M059J (cell line): ENCODE measurements at places on chromosomes 7 and 10. TPM values are rescaled to one million over a fixed set of nuclear protein-coding genes. Genes with fewer than 3 reads are reported as not detected.

DNA sequence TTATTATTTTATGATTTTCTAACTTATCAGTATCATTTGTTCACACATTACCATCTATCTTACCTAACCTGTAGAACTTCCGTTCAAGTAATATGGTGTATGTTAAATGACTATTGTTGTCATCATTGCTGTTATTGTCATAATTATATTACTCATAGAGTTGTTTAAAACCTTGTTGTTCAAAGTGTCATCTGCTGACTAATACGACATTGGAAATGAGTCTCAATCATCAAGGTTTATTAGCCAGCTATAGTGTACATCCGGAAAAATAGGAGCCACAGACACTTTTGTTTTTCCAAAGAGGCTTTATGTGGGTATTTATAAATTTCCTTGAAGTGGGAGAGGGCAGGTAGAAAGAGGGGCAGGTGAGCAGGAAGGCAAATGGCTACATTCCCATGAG lies 386.9 kb upstream of the LRRTM3 start:
- no peak for DNase-seq

DNA sequence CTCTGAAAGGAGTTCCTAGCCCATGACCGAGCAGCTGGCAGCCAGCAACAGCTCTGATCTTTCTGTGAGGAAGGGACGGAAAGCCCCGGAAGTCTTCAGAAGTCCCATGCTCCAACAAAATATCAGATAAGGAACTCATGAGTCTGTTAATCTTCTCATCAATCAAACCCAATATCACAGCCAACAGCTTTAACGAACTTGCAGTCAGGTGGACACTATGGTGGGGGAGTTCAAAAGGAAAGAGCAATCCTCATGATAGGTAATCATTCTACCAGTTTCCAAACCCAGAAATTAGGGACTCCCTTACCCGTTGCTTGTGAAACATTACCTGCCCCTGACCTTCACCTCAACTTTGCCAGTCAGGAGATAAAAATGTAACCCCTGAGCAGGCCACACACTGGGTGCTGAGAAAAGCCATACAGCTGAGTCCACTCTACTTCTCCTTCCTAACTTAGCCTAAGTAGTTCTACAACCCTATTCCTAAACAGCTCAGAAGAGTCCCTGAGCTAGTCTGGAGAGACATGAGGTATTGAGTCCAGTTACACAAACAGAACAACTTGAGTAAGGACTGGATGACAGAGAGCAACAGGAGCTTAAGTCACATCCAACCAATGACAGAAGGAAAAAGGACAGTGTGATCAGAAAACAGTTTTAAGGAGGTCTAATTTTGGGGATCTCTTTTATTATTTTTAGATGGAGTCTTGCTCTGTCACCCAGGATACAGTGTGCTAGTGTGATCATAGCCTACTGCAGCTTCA lies 2.2 kb downstream of the NDST2 start:
- DNase-seq, result no peak

DNA sequence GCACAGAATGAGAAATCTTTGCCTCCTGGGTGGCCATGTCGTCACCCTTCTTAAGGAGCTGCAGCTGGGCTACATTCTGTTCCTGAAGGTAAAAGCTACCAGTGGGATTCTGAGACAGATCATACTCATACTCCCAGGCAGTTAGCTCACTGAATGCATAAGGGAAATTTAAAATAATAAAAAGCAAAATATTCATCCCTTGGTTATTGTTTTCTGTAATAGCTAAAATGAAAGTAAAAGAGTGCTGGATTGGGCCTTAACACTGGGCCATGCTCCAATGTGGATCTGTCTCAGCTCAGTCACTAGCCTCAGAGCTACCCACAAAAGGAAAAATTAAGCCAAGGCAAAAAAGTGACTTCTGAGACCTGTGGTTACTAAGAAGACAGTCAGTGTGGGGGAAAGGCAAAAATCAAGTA lies 8.9 kb upstream of the DYNC2I1 start:
- DNase-seq, result peak; percentile 15

DNA sequence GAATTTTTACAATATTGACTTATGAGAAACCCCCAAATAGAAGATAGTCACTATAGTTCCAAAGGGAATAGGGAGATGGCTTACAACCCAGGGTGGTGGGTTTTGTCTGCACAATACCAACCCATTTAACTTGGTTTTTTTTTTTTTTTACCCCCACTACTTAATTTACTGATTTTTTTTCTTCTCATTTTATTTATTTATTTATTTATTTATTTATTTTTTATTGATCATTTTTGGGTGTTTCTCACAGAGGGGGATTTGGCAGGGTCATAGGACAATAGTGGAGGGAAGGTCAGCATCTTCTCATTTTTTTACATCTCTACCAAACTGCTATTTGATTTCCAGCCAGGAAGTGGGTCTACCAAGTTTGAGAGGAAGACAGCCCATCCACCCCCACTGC lies 77.9 kb downstream of the FAM204A start:
- DNase-seq, result no peak

- DNase-seq, result peak; percentile 17
These were observed 300 bp downstream of the ARHGAP21 start for GRCh38 chr10:24723386-24723787.

- DNase-seq, result peak; percentile 71
These were observed 257.7 kb upstream of the NFE2L3 start for GRCh38 chr7:25894002-25894901.

GRCh38 chr10:9869606-9870176 lies 1148.0 kb upstream of the CELF2 start:
- DNase-seq, result no peak

GRCh38 chr7:139660317-139661042 lies 117.3 kb downstream of the HIPK2 start:
- no peak for DNase-seq

- no peak for DNase-seq
These were observed 14.0 kb upstream of the CTBP2 start for GRCh38 chr10:125174360-125174759.

GRCh38 chr10:127151981-127152699 lies 44.3 kb downstream of the INSYN2A start:
- peak; percentile 48 for DNase-seq

GRCh38 chr7:150314639-150315239 lies 8.4 kb upstream of the LRRC61 start:
- no peak for DNase-seq

GRCh38 chr7:41869596-41869995 lies 166.7 kb upstream of the INHBA start:
- no peak for DNase-seq

- DNase-seq, result peak; percentile 69
These were observed 80.6 kb downstream of the ARHGAP21 start for GRCh38 chr10:24642921-24643678.

COL26A1 gene
- 0.12 TPM in 1 of 2 replicates, not detected in the other for total RNA-seq

IDE gene
- total RNA-seq, result 18.3 and 28.3 TPM in 2 replicates

APBB1IP gene
- total RNA-seq, result 0.37 TPM in 1 of 2 replicates, not detected in the other

PSTK gene
- 14.1 and 16.6 TPM in 2 replicates for total RNA-seq
